Effector memory CD8-positive, alpha-beta T cell (primary cell): ENCODE measurements at places on chromosomes 3 and 15.

DNA sequence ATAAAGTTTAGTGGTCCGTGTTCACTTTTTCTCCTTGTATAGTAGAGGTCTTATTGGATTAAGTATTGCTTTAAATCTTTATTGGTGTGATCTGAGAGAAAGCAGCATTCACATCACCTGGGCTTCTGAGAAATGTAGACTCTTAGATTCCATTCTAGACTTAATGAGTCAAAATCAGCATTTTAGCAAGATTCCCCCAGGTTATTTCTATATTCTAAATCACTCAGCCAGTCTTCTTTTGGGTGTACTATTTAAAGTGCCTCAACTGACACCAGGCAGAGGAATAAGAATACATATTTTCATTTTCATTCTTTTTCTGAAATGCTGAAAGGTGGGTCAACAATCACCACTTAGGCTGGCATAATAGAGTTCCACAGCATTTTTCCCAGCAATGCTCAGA lies 481.7 kb downstream of the TUSC7 start:
- no peak for DNase-seq

DNA sequence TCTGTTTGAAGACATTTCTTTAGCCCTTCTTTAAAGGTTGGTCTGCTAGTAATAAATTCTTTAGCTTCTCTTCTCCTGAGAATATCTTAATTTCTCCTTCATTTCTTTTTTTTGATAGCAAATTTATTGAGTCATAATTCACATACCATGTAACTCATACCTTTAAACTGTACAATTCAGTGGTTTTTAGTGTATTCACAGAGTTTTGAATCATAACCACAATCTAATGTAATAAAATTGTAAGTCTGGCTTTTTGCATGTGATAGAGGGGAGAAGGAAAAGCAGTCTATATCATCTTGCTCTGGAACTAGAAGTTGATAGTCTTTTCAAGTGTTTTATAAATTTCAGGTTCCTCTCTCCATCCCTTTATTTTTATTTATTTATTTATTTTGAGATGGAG lies 81.3 kb downstream of the APBA2 start:
- no peak for DNase-seq

DNA sequence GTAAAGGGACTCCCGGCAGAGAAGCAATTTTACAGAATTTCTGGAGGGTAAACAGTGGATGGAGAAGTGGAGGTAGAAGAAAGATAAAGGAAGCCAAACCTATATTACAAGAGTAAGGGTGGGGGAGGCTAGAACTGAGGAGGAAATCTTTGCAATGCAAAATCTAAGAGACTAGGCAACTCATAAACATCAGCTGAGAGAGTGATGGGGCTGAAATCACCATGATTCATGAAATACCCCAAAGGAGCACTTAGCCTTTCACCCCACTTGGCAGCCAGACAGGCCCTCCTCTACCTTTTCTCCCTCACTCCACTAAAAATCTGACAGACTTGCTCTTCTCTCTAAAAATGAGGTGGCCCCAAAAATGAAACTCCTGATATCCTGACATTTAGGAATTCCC lies 19.5 kb upstream of the ZBTB38 start:
- no peak for DNase-seq

- no peak for DNase-seq
Measured at GRCh38 chr15:79418693-79419279, 13.3 kb upstream of the MINAR1 start.

GRCh38 chr15:38793206-38793810 lies 228.7 kb upstream of the RASGRP1 start:
- DNase-seq, result no peak

- no peak for DNase-seq
Measured at GRCh38 chr3:59774634-59775033, 724.8 kb upstream of the CFAP20DC start.

GRCh38 chr15:30991255-30992235 lies at the start of gene MTMR10:
Gene MTMR10, minus strand, starts transcription at chr15:30991628. Its CDS starts 122 bp downstream, at chr15:30991506.
- peak; percentile 61 for DNase-seq
